Stimulated activated CD4-positive, alpha-beta T cell treated with anti-CD3 and anti-CD28 coated beads, Interleukin-12 subunit alpha, Interleukin-12 subunit beta, amount 100 ng/mL, for 4 hours (primary cell): ENCODE measurements at places on chromosomes 5 and 9.

DNA sequence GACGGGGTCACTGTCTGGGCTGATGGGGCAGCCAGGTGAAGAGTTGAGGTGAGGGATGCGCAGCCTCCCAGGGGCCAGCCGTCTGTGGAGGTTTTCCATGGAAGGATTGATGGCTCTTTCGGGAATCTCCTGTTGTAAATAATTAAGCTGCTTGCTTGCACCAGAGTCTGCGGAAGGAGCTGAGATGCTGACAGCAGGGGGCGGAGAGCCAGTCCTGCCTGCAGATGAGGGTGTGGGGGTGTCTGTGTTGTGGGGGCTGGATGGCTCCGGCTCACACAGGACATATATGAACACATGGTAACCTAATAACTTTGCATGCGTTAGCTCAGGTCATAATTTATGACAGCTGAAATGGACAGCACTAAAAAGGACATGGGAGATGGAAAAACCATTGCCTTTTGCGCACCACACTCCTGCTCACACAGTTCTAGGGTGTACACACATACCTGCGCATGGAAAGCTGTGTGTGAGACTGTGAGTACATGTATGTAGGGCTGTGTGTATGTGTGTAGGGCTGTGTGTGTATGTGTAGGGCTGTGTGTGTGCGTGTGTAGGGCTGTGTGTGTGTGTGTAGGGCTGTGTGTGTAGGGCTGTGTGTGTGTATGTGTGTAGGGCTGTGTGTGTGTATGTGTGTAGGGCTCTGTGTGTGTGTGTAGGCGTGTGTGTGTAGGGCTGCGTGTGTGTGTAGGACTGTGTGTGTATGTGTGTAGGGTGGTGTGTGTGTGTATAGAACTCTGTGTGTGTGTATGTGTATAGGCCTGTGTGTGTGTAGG, 36.8 kb upstream of the SEMA4D start:
- no peak for DNase-seq

DNA sequence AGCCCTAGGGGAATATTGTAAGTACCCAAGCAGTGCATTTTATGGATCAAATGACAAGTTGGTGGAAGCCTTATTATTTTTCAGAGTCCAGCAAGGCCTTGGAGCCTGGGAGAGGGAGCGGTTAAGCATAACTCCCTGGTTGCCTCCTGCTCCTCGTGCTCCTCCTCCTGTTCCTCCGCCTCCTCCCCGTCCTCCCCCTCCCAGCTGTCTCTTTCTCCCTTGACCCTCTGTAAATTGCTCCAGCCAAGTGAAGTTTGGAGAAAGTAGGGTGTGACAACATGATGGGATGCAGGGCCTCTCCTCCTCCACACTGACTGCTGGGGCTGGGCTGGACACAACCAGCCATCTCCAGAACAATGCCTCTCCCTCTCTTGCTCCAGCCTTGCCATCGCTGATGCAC, 586.9 kb downstream of the CCDC171 start:
- no peak for DNase-seq

GRCh38 chr9:133684121-133684935, 48.2 kb downstream of the DBH start:
- no peak for DNase-seq

DNA sequence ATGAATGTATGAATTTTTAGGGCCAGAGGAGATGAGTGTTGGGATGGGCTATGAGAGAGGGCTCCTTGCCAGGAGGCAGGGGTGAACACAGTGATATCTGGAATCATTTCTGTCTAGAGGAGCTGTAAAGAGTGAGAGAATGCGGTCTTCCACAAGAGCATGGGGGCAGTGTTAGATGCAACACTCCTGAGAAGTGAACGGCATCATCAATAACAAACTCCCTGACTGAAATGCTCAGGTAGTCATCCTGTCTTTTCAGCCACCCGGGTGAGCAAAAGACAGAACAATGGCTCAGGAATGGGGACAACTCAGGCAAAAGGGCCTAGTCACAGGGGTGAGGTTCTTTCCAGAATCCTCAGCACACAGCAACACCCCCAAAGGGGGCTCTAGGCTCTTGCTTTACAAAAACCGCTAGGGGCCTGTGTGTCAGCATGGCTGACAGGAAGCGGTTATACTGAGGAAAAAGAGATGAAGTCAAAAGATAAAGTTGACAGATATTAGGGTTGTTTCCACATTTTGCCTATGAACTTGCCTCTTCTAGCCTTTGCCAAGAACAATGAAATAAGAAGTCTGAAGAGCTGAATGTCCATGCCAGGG, 104.6 kb upstream of the LRRTM2 start:
- DNase-seq, result no peak

GRCh38 chr5:77832938-77833337, 56.8 kb upstream of the TBCA start:
- no peak for DNase-seq

- no peak for DNase-seq
These were observed 43.3 kb upstream of the MSX2 start for GRCh38 chr5:174680901-174681565.

DNA sequence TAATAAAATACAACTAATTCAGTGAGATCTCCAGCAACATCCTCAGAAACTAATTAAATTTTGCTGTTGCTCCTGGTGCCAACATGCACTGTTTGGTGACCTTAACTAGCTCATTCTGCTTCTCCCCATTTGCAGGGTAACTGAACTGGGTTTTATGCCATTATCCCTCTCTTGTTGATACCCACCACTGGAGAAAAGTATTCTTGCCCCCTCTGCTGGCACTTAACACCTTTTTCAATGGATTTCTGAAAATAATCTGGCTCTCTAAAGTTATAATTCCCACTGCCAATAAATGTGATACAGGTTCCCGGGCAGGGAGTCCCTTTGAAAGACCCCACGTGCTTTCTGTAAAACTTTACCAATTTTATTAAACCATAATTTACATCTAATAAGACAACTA, 394.3 kb downstream of the OSTF1 start:
- no peak for DNase-seq

DNA sequence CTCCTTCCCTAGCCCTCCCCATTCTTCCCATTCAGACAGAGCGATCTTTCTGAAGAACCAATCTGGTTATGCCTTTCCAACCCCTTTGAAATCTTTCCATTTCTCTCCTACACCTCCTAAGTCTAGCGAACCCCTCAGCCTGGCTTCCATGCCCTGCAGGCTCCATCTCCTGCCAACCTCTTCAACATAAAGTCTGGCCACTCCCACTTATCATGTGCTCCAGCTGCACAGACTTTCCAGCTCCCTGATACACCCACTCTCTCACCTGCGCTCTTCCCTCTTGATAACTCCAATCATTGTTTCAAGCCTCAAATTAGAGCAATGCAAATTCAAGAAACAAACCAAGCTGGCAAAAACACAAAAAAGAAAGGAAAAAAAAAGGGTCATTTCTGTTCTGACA, 3.8 kb upstream of the ORM1 start:
- no peak for DNase-seq

DNA sequence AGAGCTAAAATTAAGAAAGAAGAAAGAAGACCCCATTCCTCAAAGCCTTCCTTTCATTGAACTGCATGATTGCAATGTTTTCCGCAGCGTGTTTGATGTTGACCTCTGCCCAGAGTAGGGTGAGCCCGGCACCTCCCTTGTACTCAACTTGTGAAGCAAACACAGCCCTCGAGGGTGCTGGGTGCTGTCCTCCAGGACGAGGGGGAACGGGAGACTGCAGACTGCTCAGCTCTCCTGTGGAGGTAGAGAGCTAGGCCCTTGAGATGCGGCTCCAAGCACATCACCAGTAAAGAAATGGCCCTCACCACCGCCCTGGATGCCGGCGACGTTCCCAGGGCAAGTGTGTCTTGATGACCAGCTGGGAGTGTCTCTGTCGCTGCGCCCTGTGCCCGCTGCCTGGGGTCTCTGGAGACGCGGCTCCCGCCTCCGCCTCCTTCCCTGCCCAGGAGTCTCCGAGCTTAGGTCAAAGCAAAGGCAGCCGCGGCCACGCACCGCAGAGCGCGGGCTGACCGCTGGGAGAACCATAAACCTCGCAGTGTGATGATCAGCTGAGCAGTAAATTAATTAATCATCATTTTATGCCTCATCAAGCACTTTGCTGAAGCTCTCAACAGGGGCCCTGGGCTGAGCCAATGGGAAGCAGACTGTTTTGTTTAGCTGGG, 108.7 kb downstream of the IRX2 start:
- no peak for DNase-seq

DNA sequence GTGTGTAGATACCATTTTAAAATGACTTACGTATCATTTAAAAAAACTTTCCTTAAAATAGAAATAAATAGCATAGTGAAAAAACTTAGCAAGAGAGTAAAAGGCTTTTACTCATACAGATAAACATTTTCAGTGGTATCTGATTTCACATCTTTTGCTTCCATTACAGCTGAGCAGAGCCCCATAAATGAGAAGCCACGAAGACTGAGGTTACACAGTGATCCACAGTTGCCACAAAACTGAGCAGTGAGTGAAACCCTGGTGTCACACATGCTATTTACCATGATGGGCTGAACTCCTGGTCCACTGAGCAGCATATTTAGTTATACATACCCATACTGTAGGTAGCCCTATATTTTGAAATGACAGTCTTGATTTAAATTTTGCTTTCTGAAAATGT, 401.2 kb downstream of the KIAA0825 start:
- no peak for DNase-seq

- no peak for DNase-seq
These were observed 6.7 kb downstream of the SLC4A9 start for GRCh38 chr5:140366589-140367255.

DNA sequence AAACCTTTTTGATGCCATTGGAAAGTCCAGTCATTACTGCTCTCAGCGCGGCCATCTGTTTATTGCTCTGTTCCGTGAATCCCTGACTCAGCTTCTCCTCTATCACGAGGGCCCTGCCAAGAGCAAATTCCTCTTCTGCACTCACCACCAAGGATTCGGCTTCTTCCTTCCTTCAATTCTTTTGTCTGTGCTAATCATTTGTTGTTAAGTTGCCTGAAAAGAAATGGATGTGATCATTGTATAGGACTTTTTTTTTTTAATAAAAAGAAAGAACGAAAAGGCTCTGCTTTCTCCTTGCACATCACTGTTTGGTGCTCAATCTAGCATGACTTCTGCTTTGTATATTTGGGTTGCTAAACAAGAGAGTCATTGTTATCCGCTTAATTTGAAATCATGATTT, 128.7 kb upstream of the PIK3R1 start:
- no peak for DNase-seq

GRCh38 chr5:21173036-21173435, 1185.0 kb upstream of the CDH18 start:
- DNase-seq, result no peak

GRCh38 chr5:31574772-31575171, 42.7 kb downstream of the C5orf22 start:
- DNase-seq, result no peak
